ENCODE measurements at places on chromosomes 6 and 20. TPM values are rescaled to one million over a fixed set of nuclear protein-coding genes. Genes with fewer than 3 reads are reported as not detected.

Gene HLA-DOB
- total RNA-seq: 0.13 TPM

Gene ZNF322
- 5.2 TPM for total RNA-seq

Gene BAG2
- total RNA-seq: 9.4 TPM

Gene RPS21
- 2,630 TPM for total RNA-seq

Gene SLCO4A1
- total RNA-seq: 7.7 TPM
